ENCODE measurements at places on chromosomes 16 and 17. TPM values are rescaled to one million over a fixed set of nuclear protein-coding genes. Genes with fewer than 3 reads are reported as not detected.
A peak's percentile ranks its signal among the peaks of the same experiment; 100 is the strongest.

Gene KRTAP2-3
- total RNA-seq = not detected

Gene OTOP2
- total RNA-seq = not detected

DNA sequence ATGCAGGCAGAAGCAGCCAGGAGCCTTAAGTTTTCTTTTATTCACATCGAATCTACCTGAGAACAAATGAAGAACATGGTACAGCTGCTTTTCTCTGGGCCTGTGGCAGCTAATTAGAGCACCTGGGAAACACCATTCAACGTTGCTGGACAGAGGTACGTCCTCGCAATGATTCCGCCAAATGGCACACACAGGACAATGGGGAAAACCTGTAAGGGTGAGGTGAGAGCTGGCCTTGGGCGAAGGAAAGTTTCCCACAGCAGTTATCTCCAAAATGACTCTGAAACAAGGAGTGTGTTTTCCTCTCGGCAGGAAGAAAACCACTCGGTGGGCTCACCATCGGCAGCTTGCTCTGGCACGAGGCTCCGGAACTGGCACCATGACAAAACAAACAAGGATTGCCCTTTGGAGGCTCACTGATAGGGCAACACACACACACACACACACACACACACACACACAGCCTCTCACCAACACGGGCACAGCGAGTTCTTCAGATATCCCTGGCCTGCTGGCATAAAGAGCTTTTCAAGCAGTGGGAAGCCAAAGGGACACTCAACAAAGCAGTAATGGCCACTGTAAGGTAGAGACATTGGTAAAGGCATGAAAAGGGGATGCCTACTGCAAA lies 73.7 kb downstream of the ZFHX3 start:
- DNase-seq = no peak

GRCh38 chr16:49216593-49216992 lies 65.0 kb downstream of the CBLN1 start:
- no peak for DNase-seq

GRCh38 chr16:54286366-54287130 lies at the start of gene IRX3:
TSS of gene IRX3 (minus strand) at chr16:54286787. CDS start at chr16:54286050, 737 bp downstream.
- peak; percentile 74 for DNase-seq

DNA sequence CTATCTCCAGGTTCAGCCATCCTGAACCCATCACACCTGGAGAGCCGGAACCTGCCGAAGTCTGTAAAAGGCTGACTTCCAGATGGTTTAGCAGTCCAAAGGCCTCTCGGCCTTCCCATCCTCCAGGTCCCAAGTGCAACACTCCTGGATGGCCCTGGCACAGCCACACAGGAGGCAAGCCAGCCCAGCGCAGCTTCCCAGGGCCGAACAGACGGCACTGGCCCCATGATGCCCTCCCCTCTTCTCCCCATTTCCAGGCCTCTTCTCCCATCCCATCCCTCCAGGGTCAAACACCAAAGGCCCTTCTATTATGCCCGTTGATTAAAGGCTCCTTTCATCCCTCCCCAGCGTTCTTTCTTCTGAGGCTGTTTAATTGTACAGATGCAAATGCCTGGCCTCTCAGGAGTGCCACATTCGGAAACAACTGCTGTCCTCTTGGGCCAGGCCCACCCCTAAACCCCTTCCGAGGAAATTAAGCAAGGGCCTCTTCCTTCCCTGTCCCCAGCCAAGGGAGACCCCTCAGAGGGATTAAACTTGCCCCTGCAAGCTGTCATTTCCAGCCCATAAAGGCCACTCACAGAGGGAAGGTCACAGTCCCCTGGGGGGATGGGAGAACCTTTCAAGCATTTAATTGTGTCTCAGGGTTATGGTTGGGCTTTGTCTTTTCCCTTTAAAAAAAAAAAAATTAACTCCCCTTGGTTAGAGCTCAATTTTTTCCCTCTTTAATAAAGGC lies 30.8 kb downstream of the AXIN2 start:
- DNase-seq = no peak

Gene THUMPD1
- 32.1 TPM for total RNA-seq

DNA sequence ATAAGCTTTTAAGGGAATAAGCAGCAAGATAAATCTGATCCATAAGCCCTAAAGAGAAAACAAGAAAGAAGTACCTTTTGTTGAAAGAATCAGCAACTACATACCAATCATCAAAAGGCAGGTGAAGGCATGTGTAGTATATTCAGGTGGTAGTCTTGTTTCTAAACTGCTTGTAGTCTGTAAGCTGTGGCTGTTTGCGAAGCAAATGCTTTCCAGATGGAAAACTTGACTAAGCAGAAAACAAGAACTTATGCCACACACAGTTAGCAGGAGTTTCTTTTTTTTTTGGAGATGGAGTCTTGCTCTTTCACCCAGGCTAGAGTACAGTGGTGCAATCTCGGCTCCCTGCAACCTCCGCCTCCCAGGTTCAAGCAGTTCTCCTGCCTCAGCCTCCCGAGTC lies 5.7 kb downstream of the CBX1 start:
- DNase-seq = no peak

- DNase-seq = peak; percentile 58
Measured at GRCh38 chr17:297758-298157, 54.8 kb downstream of the RPH3AL start.

- DNase-seq = no peak
Measured at GRCh38 chr16:10765772-10766171, 22.1 kb downstream of the NUBP1 start.

DNA sequence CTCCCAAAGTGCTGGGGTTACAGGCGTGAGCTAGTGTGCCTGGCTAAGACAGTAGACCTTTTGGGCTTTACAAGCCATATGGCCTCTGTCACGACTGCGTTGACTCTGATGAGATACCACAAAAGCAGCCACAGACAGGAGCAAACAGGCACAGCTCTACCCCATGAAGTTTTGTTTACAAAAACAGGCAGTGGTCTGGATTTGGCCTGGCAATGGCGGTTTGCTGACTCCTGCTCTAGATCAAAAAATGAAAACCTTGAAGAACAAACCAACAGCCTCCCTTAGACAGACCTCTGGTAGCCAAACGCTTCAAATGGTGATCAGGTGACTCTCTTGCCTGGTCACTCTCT lies 20.7 kb downstream of the SLC43A2 start:
- no peak for DNase-seq

- no peak for DNase-seq
Measured at GRCh38 chr17:6028294-6028693, 41.9 kb upstream of the WSCD1 start.

- no peak for DNase-seq
Measured at GRCh38 chr17:42485680-42486079, 27.0 kb downstream of the ATP6V0A1 start.

GRCh38 chr17:27332047-27332393 lies 38.1 kb downstream of the WSB1 start:
- DNase-seq = no peak

DNA sequence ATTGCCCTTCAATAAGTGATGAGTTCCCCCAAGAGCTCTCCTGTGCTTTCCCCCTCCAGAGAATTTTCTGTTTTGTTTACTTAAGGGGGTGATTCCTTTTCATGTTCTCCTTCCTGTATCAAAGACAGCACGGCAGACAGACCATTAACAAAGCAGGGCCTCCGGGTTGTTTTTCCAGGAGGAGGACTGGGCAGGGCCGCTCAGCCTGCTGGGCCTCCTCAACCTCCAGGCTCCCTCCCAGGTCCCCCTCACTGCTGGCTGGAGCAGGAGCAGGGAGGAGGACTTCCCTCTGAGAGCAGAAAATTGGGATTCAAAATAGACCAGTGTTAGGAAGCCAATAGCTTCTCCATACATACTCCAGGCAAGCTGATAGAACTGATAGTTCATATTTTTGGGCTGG lies 20.4 kb downstream of the SDK2 start:
- no peak for DNase-seq

DNA sequence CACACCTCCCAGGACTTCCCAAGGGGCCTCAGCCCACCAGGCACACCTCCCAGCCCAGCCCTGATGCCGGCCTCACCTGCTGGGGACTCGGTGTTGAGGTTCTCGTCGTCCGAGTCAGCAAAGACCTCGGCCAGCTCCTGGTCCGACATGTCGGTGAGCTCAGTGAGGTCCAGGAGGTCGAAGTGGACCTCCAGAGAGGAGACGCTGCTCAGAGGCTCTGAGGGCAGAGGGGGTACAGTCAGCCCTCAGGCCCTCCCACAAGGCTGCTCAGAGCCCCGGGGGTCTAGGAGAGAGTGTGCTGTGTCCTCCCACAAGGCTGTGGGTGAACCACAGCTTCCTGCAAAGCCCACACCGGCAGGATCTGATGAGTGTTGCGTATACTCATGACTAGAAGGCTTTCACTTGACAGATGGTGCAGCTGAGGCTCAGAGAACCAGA lies 10.5 kb downstream of the DBNDD1 start:
- DNase-seq = no peak

DNA sequence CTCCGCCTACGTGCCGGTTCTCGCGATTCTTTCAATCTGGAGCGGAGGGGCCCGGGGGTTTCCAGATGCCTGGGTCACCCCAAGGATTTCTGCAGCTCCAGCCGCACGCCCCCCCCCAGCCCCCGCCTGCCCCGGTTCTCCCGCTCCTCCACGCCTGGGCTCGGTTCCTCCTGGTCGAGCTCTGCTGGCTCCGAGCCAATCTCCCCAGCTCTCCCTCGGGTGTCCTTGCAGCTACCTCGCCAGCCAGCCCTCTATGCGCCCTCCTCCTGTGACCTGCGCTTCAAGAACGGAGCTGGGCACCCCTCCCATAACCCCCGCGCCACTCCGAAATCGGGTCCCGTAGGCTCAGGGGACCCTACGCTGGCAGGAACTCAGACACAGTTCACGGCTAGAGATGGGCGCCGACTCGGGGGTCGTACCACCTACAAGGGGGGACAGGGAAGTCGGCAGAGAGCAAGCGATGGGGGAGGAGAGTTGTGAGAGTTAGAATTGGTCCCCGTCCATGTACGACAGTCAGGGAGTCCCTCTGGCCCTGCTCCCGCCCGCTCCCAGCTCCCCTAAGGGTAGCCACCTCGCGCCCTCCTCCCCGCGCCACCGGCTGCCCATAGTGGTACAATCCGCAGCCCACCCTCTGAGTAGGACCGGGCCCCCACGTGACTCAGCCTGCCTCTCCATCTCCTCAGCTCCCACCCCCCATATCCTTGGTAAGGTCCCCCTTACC lies 961 bp downstream of the FGF11 start:
- peak; percentile 79 for DNase-seq

GRCh38 chr16:996681-997080 lies 15.1 kb downstream of the SOX8 start:
- no peak for DNase-seq

GRCh38 chr16:70800311-70800710 lies 647 bp downstream of the VAC14 start:
- no peak for DNase-seq

Gene LGALS9C
- 0.18 TPM for total RNA-seq

Gene CDH1
- 55.7 TPM for total RNA-seq

DNA sequence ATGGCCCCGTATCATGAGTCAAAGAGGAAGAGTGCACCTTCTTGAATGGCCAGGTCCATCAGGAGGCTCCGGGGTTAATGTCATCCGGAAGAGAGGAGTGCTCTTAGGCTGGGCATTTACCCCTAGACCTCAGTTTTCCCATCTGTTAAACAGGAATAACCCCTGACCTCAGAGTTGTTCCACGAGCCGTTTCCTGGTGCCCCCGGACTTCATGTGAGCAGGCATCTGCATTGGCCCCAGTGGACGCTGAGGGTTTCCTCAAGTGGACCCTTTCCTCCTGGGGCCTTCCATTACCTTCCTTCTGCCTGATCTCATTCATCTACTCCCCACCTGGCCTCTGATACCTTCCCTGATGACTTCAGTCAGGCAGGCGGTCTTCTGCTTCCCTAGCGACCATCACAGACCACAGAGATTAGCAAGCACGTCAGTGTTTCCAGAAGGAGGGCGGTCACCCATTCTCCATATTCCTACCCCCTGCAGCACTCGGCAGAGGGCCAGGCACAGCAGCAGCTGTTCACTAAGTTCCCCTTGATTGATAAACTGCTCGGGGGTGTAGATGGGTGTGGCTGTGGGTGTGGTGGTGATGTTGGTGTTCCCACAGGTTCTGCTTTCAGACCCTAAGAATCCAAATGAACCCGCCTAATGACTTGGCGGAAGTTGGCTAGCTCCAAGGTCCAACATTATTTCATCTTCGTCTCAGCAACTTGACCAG lies 346.6 kb upstream of the TNRC6C start:
- DNase-seq = no peak

DNA sequence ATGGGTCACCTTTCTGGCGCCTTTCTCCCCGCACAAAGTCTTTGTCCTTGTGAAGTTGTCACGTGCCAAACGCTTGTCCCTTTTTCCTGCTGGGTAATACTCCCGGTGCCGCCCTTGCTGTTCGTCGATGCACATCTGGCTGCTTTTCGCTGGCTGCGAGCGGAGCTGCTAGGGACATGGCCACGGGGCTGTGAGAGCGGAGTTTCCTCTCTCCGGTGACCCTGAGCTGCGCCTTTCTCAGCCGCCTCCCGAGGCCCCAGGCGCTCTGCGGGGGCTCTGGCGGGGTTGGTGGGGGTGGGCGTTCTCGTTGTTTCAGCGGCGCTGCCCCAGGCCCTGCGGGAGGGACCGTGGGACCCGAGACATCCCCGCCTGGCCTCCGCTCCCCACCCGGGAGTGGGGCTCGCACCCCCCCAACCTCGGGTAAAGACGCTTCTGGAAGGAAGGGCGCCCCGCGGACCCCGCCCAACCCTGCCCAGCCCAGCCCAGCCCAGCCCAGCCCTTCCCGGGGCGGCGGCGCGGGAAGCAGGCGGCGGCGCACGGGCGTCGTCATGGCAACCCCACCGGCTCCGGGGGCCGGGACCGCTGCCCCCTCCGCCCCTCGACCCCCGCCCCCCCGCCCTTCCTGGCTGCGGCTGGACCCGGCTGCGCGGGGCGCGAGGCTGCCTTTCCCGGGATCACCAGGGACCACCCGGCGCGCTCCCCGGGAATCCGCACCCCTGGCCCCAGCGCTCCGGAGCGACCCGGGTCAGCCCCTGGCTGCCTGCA lies 12.3 kb downstream of the CHMP6 start:
- DNase-seq = no peak

Gene AGRP
- total RNA-seq = not detected

DNA sequence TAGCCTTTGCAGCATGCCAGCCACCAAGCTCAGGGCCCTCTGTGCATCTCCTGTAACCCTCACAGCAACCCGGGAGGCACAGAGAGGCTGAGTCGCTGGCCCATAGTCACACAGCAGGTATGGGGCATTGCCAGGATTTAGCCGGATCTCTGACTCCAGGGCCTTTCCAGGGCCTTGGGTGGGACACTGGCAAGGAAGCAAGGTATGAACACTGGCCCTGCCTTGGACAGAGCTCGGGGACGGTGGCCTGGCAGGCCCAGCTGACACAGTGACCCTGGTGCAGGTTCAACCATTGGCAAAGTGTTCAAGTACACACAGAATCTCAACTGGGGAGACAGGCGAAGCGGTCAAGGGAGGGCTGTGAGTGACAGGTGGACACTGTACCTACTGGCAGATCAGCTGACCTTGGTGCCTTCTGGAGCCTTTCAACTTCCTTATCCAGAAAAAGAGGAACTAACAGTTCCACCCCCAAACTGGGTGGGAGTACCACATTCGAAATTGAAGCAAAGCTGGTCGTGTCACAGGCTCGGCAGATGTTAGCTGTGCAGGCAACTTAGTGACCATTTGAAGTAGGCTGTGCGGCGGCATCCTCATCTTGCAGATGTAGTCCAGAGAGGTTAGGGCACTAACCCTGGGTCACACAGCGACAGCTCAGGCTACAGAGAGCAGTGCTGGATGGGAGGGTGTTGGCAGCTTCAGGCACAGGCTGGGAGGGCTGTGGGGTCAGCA lies 287.4 kb downstream of the SEC14L1 start:
- no peak for DNase-seq

GRCh38 chr16:70679671-70680494 lies 6.0 kb downstream of the MTSS2 start:
- DNase-seq = no peak

Gene KRTAP9-4
- not detected for total RNA-seq

Gene CDR2L
- total RNA-seq = 11.5 TPM

Gene SCN4A
- total RNA-seq = 3.5 TPM

Measured in sciatic nerve (tissue), 2 donors.